Activated CD4-positive, alpha-beta T cell treated with anti-CD3 and anti-CD28 coated beads, Interleukin-2, Interleukin-4, amounts not matched to agents 100 ng/mL and 50 ng/mL, durations not matched to agents 16 hours and 8 hours (primary cell): ENCODE measurements at places on chromosomes 6 and 20.

- DNase-seq = no peak
Observed at GRCh38 chr20:36180323-36180722, 25.8 kb downstream of the EPB41L1 start.

DNA sequence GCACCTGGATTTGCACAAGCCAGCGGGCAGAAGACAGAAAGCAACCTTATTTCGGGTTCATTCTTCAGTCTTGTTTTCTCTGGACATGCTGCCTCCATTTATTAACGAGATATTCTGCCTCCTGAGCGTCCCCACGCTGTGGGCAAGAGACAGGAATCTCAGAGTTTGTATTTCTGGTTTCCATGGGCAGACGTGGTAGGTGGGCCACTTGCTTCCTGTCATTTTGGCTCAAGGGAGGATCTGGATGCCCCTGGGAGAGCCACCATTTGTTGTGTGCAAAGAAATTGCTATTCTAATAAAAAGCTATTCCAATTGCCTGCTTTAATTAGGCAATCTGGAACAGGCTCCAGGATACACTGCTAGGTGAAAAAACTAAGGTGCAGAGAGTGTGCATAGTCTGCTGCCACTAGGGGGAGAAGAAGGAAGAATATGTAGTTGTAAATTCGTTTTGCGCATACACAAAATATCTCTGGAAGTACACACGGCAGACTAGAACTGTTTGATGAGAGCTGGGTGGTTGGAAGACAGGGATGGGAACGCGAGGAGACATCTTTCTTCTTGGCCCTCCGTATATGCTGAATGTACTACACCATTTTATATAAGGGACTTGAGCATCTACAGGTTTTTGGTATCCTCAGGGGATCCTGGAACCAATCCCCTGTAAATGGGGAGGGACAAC lies 30.1 kb upstream of the SLC16A10 start:
- DNase-seq = peak; percentile 43

- DNase-seq = no peak
Observed at GRCh38 chr6:169171951-169172350, 81.7 kb downstream of the THBS2 start.

GRCh38 chr20:31581391-31581790 lies 23.7 kb upstream of the ID1 start:
- DNase-seq = no peak

DNA sequence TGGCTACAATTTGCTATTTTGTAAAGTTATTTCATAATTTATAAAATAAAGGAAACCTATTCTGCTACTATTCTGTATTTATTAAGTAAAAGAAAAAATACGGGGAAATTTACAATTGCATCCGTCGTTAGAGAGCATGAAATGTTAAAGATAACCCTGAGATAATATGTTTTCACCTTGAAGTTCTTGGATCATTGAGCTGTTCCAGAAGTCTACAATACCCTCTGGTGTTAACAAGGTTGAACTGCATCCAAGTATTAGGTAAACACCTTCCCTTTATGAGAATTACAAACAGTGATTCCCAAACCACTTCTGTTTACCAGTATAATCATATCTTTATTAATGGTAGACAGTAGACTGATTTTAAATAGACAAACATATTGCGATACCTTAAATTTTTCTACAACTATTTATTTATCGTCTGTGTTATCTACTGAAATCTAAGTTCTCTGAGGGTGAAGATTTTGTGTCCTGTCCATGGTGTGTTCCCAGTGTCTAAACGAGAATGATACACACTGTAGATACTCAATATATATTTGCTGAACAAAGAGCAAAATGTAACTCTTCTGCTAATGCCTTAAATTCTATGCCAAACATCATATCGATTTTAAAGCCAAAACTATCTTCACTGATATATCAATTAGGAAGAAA lies 28.2 kb downstream of the TBC1D32 start:
- DNase-seq = peak; percentile 18

DNA sequence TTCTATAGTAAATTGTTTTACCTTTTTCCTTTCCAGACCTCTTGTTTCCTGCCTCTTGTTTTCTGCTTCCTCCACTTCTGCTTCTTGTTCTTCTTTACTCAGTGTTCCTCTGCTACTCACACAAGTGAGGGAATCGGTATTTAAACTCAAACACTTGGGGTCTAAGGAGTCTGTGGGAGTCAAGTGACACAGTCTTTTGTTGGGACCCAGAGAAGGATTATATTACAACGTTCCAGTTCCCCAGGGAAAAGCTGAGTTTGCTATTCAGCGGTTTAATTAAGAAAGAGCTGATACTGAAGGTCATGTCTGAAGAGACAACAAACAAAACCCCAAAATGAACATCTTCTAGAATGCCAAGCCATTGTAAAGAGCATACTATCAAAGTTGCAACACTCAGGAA lies 107.8 kb upstream of the CITED2 start:
- no peak for DNase-seq

DNA sequence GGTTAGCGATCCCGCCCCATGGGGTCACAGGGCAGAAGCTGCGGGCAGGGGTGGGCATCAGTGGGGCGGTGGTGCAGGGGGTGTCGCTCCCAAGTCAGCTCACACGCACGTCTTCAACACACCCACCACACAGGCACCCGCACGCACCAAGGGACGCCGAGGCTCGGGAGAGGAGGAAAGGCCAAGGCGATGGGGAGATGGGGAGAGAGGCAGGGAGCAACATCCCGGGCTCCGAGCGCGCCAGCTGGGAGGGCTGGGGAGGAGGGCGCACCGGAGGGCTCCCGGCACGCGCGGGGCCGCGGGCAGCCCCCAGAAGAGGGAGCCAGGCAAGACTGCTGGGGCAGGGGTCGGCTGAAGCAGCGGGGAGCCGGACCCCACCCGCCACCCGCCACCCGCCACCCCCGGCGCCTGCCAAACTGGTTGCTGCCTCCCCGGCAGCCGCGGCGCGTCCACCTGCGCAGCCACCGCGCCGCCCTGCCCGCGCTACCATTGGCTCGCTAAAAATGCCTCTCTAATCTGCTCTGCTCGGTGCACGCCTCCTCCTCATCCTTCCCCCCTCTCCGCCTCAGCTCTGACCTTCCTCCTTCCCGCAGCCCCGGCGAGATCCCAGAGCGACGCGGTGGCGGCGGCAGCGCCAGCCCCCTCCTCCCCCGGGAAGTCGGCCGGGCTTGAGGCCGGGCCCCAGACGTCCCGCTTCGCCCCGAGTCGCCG lies at the start of gene PACSIN1:
PACSIN1 (plus strand) TSS at position 546 of the 711 bp plus-strand sequence. CDS start 60,230 bp downstream, outside the sequence.
- DNase-seq = no peak

DNA sequence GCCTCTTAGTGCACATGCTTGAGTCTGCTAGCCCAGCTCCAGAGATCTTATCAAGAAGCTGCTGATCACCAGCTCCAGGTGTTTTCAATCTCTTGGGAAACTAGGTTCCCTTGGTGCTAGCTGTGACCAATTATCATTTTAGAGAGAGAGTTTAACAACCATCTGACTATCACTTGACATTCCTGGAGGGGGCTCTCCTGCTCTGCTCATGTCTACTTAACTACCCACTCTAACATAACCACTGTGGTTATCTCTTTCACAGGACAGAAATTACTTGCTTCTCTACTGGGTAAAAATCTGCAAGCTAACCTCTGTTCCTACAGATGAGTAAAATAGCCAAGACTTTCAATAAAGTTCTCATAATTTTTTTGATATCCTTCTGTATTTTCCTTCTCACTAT lies 823.4 kb upstream of the GJE1 start:
- no peak for DNase-seq

DNA sequence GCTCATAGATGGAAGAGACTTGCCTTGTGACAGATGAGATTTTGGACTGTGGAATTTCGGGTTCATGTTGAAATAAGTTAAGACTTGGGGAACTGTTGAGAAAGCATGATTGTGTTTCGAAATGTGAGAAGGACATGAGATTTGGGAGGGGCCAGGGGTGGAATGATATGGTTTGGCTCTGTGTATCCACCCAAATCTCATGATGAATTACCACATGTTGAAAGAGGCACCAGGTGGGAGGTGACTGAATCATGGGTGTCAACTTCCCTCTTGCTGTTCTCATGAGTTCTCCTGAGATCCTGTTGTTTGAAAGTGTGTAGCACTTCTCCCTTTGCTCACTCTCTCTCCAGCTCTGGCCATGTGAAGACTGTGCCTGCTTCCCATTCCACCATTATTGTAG lies 17.9 kb downstream of the AHI1 start:
- no peak for DNase-seq

DNA sequence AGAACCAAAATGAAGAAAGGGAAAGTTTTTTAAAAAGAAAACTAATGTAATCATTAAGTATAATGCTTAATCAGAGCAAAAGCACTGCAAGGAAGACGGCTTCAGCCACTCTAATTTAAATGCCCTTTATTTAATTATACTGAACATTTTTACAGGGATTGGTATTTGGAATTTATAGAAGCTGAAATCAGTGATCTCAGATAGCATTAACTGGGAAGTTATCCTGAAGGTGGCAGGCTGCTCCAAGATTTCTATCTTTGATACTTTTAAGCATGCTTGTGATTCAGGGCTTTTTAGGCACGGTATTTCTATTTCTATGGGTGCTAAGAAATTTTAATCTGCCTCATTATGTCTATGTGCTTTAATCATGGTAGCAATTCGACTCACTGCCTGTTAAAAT lies 1.3 kb upstream of the NDUFAF4 start:
- no peak for DNase-seq

DNA sequence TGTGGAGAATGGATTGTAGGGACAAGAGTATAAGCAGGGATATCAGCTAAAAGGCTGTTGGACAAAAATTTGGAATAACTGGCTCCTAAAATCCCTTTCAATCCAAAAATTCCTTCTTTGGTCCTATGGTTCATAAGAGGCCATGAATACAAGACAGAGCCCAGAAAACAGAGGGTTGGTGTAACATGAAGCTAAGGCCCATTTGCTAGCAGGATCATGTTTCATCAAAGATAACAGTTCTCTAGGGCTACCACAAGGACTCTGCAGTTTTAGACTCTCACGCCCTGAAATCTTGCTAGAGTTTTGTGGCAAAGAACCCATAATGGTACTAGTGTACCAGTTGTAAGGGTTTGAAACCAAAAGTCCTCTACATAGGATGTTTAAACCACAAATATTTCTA lies 327.8 kb upstream of the TBX18 start:
- no peak for DNase-seq

DNA sequence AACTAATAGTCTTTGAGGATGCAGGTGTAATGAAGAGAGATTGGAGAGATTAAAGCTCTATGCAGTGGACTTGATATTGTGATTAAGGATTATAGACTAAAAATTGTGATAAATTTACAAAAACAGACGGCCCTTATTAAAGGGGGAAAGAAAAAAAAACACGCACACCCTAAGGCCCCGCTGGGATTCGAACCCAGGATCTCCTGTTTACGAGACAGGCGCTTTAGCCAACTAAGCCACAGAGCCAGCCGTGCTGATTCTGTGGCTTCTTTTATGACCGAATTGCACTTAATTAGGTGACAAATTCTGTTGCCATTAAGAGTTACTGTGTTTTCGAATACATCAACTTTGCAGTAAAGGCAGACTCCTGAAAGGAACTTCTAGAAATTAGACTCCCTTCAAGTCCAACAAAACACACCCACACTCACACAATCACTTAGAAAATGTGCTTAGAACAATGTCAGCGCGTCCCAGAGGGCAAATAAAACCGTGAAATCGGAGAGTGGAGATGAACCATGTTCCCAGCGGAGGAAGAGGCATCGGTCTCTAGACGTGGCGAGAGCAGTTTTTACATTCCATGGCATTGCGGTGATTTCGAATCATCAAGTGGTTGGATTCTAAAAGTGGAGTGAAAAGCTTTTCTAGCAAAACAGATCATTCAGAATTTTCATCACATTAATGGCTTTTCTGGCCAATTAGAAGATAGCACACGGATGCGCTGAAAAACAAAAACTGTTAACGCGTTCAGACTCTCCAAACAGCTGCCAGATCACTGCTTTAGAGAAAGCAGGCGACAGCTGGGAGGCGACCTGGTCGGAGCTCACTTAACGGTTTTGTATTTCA lies 122.6 kb downstream of the GPX5 start:
- peak; percentile 87 for DNase-seq

GRCh38 chr6:130846501-130846900 lies 19.3 kb downstream of the SMLR1 start:
- DNase-seq = no peak

DNA sequence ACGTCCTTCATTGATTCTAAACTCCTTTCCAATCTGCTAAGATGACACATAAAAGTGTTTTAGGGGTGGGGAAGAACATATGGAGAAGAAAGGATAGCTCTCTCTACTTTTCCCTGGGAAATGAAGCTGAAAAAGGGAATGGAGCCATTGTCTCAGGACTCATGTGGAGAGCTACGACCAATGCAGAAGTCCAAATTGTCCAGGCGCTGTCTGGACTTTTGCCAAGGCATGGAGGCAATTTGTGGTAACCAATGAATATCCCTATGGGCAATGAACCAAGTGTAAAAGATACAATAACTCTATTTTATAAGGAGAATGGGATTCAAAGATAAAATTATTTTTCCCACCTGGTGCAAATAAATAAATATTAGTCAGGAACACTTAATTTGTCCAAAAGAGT lies 16.1 kb downstream of the FBXL4 start:
- DNase-seq = no peak
